H1 (cell line): ENCODE measurements at places on chromosomes 1 and 21.

DNA sequence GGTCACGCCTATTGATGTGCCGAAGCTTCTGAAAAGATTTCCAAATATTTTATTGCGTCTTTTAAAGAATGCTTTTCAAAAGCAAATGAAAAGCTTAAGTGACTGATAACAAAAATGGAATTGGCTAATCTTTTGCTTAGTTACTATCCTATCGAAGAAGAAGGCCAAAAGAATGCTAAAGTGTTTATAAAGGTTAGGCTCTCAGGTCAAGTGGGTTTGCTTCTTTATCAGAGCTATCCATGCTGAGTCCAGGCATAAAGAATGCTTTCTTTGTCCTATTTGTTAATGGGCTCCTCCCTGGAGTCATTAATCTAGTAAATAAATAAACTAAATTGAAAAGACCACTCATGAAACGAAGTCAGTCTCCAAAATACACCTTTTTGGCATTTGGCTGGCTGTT lies 133.4 kb upstream of the LYPLAL1 start:
- DNase-seq = no peak

GRCh38 chr1:26702680-26703038 lies 6.8 kb downstream of the ARID1A start:
- DNase-seq = no peak

DNA sequence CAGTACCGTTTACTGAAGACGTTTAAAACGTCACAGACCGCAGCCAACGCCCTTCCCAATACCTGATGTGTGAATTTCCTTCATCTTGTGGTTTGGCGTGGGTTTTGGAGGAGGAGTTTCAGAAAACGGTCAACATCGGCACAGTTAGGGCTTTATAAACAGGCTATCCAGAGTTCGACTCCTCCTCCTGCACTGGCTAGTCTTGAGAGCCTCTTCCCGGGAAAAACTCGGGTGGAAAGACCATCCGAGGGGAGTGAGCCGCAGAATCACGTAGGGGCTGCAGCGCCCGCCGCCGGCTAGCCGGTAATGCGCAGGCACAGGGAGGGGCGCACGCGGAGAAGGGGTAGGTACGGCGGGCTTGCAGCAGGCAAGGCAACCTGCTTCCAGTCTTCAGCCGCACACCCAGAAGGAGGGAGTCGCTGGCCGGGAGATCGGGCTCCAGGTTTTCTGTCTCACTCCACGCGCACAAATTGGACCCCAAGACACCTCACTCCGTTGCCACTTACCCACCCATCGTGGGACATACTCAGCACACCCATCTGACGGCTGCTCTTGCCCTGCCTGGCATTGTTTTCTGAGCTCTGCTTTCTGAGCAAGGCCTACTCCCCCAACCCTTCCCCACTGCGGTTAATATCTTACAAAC lies 25.4 kb downstream of the SLC19A2 start:
- DNase-seq = peak; percentile 69

GRCh38 chr1:225849925-225850324 lies 32.3 kb downstream of the TMEM63A start:
- DNase-seq = no peak

DNA sequence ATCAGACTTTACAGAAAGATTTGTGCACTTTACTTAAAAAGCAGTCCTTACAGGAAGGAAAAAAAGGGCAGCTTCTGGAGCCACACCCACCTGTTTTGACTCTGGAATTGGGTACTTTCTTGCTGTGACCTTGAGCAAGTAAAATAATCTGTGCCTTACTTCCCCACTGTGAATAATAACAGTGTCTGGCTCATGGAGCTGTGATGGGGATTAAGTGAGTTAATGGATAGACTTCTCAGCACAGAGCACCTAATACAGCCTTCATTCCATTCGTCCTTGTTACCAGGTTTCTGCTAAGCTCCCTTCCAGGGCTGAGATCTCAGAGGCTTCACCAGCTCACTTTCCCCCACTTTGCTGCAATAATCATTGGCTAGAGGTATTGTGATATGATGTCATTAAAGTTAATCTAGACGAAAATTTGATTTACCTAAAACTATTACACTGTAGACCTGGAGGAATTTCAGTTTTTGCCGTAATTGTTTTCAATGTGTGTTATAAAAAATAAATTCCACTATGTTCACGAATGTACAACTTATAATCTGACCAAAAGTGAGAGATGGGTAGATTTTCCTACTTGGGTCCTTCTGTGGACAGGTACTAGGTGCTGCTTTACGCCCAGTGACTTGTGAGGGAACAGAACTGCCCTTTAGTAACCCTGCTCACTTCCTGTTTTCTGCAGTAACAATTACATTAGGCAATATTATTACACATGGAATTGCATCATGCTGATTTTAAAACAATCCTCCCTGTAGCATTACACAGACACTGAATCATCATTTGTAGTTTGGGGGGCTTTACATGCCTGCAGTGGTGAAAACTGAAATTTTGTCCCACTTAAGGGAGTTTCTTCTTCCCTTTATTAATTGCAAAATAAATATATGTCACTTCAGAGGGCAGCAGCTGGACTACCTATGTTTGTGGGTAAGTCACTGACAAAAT lies 19.7 kb upstream of the ABCG1 start:
- DNase-seq = no peak
